ENCODE measurements at places on chromosomes 4 and X. TPM values are rescaled to one million over a fixed set of nuclear protein-coding genes. Genes with fewer than 3 reads are reported as not detected.

The TMEM31 gene
- not detected for polyA plus RNA-seq

The TAF1 gene
- polyA plus RNA-seq: 4.0 TPM

The APLN gene
- not detected for polyA plus RNA-seq

The PAGE2B gene
- polyA plus RNA-seq: not detected

The TRIML1 gene
- polyA plus RNA-seq: not detected

The TIMP1 gene
- 591 TPM for polyA plus RNA-seq

The SSX2 gene
- not detected for polyA plus RNA-seq

The ADAD1 gene
- not detected for polyA plus RNA-seq

The FBXL5 gene
- polyA plus RNA-seq: 518 TPM

The REELD1 gene
- polyA plus RNA-seq: not detected

The CTAG1A gene
- not detected for polyA plus RNA-seq

The COX7B2 gene
- polyA plus RNA-seq: not detected
